Bronchus fibroblast of lung (primary cell): ENCODE measurements at places on chromosomes 11 and 22. TPM values are rescaled to one million over a fixed set of nuclear protein-coding genes. Genes with fewer than 3 reads are reported as not detected.

The MN1 gene
- total RNA-seq = 0.45 and 0.50 TPM in 2 replicates

The APLNR gene
- not detected in 2 replicates for total RNA-seq

The UBXN1 gene
- 126 and 148 TPM in 2 replicates for total RNA-seq

The TMEM191C gene
- 0.15 and 0.50 TPM in 2 replicates for total RNA-seq

The EHF gene
- not detected in 2 replicates for total RNA-seq

The H19 gene
- total RNA-seq = 36.1 and 37.5 TPM in 2 replicates

The NCF4 gene
- not detected in 2 replicates for total RNA-seq

The MUC5AC gene
- total RNA-seq = not detected in 2 replicates

The MRGPRF gene
- total RNA-seq = 43.1 and 43.2 TPM in 2 replicates
